ENCODE measurements at places on chromosomes 2 and 18.

GRCh38 chr2:52532956-52533355 lies 1234.6 kb upstream of the CHAC2 start:
- no peak for DNase-seq

GRCh38 chr2:7667260-7667757 lies 750.1 kb downstream of the RNF144A start:
- no peak for DNase-seq

DNA sequence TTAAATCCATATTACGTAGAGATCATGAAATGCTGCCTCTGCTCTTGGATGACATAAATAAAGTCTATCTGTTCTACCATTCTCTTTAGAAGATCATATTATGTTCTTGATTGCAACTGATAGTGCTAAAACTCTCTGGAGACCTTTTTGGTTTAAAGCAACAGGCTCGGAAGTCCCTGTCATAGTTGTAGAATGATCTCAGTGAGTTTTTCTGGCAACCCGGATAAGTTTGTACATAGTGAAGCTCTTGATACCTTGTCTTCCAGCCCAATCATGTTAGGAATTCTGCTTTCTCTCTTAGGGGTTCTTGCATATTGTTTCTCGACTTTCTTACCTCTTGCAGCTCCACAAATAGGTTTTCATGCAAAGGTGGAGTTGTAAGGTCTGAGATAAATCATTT lies 156.1 kb downstream of the TTC27 start:
- no peak for DNase-seq

- DNase-seq: no peak
Measured at GRCh38 chr18:8242151-8242696, 367.0 kb upstream of the RAB12 start.

- no peak for DNase-seq
Measured at GRCh38 chr18:55000529-55000928, 41.3 kb upstream of the CCDC68 start.

DNA sequence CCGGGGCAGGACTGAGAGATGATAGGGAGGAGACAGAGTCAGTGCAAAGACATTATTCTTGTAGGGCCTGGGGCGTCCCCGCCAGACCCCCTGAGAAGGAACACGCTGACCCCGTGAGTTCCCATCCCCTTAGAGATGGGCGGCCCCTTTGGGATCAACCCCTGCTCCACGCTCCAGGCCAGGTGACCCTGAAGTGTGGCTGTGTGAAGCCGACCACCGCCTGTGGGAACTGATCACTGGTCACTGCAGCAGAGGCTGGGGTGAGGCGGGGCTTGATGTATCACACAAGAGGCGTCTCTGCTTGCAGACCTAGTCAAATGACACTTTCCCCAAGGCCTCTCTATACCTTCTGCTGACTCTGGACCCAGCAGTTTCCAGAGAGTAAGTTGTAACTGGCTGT lies 157.4 kb upstream of the TWIST2 start:
- no peak for DNase-seq

- DNase-seq: no peak
Measured at GRCh38 chr2:170180031-170180566, 2.2 kb downstream of the MYO3B start.

DNA sequence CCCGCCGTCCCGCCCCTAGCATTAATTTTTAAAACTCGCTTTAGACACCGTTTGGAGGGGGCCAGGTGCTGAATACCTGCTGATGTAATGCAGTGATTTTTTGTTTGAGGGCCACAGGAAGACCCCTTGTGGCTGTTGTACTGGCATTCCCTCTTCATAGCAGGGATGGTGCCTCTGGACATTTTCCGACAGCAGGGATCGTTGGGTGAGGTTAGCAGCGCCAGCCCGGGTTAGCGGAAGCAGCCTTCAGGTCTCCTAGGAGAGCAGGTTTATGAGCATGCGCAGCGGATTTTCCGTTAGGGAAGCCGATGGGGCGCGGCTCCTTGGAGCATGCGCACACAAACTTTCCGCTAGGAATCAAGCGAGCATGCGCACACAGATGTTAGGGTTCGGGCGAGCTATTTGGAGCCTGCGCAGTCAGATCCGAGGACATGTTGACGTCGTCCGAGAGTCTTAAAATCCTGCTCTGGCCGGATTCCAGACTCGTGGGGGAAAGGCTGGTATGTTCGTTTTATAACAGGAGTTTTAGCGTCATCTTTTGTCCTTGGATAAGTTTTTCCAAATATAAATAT lies 17.2 kb upstream of the C2orf74 start:
- peak; percentile 78 for DNase-seq

GRCh38 chr2:45140675-45141074 lies 131.4 kb upstream of the SIX2 start:
- no peak for DNase-seq

DNA sequence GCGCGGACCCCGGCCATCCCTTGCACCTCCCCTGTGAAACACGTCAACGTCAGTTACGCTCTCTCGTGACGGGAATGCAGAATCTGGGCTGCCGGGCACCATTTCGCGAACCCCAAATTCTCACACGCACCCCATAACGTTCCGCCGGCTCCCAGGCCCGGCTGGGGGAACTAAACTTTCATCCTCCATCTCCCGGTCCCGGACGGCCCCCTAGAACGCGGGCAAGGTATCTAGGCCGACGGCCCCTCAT lies 544 bp downstream of the DNAJC27 start:
- no peak for DNase-seq

GRCh38 chr18:12420821-12421421 lies 13.2 kb downstream of the PRELID3A start:
- no peak for DNase-seq

GRCh38 chr2:7819316-7819715 lies 862.5 kb upstream of the ID2 start:
- DNase-seq: no peak

DNA sequence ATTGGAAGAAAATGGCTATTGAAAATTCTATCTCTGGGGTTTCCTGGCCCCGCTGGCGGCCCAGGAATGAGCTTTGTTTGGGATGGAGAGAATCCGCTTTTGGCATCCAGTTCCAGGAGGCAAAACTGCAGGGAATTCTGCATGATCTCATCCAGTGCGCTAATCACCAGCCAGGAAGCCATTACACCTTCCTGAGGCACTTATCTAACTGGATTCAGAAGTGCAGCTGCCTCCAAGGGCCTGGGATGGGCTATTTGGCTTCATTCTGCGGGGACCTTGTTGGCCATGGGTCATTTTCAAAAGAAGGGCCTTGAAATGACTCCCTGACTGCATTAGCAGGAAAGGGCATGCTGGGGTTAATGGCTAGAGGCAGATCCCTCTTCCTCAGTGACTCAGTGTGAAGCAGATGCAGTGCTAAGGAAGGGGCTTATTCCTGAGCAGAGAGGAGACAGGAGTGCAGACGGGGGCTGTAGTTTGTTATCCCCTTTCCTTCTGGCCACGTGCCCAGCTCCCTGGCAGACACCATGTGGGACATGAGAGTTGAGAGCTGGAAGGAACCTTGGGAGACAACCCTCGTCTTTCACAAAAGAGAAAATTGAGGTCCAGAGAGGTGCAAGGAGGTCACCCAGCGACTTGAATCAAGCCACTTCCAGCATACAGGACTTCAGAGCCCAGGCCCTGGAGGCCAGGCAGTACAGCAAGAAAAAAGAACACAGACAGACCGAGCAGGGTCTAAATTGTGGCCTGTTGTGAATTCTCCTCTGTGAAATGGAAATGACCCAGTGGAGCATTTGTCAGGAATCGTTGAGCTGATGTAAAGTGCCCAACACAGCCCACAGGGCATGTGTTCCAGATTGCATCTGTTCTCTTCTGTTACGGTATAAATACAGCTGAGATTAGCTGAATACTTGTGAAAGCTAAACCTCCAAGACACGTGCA lies 161.8 kb downstream of the PRKCE start:
- no peak for DNase-seq

DNA sequence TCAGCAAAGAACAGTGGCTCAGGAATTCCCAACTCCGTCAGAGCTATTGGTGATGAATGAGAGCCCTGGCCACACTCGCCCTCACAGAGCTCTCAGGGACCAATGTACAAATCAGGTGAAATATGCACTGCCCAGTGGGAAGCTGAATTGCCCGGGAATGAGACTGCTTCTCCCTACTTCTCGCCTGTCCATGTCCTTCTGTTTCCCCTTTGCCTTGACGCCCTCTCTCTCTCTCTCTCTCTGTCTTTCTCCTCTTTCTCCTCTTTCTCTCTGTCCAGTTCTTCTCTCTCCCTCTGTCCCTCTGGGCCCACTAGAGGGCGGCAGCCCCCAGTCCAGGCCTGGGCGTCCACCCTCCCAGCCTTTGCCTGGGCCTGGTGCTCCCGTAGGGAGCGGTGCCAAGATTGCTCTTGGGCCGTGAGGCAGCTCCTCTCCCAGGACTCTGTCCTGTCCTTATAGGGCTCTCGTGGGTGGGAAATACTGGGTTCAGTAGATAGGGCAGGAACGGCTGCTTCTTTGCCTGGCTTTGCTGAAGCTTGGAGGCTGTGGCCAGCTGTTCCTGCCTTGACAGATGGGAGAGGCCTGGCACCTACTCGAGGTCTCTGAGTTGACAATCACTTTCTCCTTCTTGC lies 28.4 kb upstream of the PUM2 start:
- DNase-seq: no peak

DNA sequence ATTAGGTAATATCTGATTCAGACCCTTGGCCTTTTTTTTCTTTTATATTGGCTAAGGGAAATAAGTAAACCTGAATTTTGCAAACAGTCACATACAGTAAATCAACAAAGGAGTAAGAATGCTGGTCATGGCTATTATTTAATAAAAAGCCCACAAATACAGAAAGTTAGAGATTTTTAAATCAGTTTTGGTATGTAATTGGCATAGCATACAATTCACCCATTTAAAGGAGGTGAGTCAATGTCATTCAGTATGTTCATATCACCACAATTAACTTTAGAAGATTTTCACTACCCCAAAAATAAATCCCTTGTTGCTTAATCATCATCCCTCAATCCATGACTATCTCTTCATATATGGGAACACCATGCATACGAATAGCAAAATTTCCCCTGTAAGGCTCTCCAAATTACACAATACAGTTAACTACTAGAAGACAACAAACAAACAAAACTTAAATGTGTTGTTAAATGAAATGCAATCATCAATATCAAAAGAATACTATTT lies 45.9 kb upstream of the NYAP2 start:
- DNase-seq: no peak

GRCh38 chr2:183232161-183232865 lies 108.1 kb downstream of the NUP35 start:
- DNase-seq: no peak

- DNase-seq: no peak
Measured at GRCh38 chr2:119751706-119752105, 8.0 kb upstream of the PTPN4 start.

- DNase-seq: no peak
Measured at GRCh38 chr2:161199912-161200701, 39.9 kb downstream of the TANK start.

GRCh38 chr2:144965172-144965571 lies 445.3 kb upstream of the ZEB2 start:
- no peak for DNase-seq

- no peak for DNase-seq
Measured at GRCh38 chr2:157256626-157257025, 879 bp upstream of the GALNT5 start.

GRCh38 chr2:58271826-58272225 lies 30.7 kb upstream of the FANCL start:
- DNase-seq: no peak

GRCh38 chr2:137096693-137097092 lies 331.3 kb downstream of the THSD7B start:
- no peak for DNase-seq

GRCh38 chr18:37639846-37640245 lies 74.2 kb upstream of the CELF4 start:
- no peak for DNase-seq

DNA sequence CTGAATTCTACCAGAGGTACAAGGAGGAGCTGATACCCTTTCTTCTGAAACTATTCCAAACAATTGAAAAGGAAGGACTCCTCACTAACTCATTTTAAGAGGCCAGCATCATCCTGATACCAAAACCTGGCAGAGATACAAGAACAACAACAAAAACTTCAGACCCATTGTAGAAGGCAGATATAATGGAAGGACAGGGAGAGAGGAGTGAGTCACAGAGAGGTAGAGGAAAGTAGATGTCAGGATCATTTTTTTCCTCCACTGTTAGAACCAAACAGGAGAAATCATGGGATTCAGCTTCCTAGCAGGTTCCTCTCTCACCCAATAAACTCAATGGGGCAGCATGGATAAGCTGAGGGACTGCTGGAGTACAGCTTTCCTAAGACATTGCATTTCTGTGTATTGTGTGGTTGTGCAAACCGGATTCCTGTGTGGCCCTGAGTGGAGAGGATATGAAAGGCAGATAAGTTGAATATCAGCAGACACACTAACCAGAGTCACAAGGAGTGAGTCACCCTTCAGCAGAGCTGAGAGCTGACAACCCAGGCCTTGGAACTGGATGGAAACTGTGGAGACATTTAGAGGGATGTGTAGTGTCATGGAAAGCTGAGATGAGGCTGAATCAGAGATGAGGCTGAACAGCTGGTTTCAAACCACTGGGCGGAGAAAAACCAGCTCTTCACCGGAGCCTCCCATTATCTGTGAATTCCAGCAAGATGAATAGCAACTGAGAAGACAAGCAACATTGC lies 60.9 kb upstream of the MMADHC start:
- DNase-seq: no peak

DNA sequence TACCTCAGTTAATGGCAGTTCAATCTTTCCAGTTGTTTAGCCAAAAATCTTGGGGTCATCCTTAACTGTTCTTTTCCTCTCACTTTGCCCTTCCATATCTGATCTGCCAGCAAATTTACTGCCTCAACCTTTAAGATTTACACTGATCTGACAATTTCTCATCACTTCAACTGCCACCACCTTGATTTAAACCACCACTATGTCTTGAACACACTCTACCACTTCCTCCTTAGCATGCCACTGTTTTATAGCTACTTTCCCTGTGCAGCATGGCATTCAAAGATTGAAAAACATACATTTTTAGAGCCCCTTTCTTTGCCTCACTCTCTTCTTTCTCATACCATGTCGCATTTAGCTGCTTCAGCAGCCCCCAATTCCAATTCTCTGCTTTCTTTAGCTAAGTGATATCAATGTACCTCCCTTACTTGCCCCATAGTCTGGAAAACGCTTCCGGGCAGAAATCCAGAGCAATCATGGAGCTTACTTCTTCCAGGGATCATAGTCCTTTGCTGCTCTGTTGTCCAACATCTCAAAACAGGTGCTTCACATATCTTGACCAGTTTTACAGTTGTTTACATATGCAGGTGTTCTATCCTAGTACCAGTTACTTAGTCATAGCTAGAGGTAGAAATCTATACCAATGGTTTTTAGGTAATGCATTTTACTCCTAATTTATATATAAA lies 10.9 kb downstream of the PGAP1 start:
- no peak for DNase-seq

DNA sequence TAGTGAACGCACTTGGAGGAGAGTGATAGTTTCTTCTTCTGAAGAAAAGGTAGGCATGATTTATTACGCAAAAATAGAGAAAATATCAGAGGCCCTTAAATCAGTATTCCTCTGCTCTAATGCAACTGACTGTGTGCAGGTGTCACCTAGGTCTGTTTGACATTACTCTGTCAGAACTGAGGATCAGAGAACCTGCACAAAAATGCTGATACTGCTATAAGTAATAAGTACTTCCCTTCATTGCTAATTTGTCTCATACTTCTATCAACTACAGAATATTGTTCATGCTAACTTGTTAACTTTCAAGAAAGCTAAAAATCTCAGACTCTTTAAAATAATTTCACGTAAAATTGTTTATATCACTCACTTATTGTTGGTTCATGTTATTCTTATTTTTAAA lies 358.5 kb downstream of the ZNF804A start:
- no peak for DNase-seq

- DNase-seq: no peak
Measured at GRCh38 chr2:188024811-188025210, 266.9 kb upstream of the GULP1 start.
